ENCODE measurements at places on chromosomes 3 and 15.

GRCh38 chr3:14719006-14719405 lies 44.1 kb downstream of the C3orf20 start:
- DNase-seq: no peak

DNA sequence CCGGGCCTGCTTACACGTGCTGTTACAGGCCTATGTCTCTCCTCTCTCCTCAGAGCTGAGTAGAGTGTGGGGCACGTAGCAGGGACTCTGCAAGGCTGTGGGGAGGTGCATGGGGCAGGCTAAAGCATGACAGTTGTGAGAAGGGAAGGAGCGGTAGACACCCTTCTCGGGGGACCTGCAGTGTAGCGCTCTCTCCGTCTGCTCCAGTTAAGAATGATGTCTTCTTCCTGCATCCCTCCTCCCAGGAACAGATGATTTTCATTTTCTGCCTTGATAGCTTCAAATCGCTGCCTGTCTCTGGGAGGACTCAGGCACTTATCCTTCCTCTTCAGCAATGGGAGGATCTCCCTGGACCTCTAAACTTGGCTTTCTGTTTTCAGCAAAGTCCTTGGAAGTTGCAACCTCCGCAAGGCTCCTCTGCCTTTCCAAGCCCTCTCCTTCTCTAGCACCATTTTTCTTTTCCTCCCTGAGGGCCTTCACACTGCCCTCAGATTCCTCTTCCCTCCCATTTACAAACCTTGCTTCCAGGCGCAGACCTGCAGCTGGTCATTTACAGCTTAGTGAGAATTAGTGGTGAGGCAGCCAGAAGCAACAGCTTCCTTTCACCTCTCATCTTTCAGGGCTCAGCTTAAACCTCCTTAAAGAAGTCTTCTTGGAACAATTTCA lies 23.4 kb upstream of the TLE3 start:
- DNase-seq: no peak

GRCh38 chr3:115186351-115187148 lies 39.5 kb upstream of the ZBTB20 start:
- no peak for DNase-seq

- DNase-seq: no peak
Measured at GRCh38 chr3:56424336-56424735, 43.9 kb downstream of the ERC2 start.

DNA sequence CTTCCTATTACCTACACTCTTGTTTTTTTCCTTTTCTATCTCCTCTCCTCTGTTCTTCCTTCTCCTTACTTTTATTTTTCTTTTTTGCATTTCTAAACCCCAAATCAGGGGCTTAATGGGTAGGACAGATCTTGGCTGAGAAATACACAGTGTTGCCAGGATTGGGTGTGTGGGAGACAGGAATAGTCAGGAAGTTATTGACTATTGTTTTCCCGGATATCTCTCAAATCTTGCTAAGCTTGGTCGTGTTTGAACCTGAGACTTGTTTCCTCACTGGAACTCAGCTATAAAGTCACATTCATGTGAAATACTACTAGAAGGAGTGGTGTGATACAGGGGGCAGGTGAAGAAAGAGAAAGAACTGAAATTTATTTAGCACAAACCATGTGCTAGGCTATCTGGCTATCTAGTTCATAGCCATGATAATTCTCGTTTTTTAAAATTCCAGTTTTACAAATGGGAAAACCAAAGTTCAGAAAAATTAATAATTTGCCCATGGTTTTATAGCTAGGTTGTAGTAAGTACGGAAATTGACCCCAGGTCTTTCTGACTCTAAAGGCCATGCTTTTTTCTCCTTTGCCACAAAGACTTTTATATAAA lies 343.2 kb upstream of the UMPS start:
- no peak for DNase-seq

DNA sequence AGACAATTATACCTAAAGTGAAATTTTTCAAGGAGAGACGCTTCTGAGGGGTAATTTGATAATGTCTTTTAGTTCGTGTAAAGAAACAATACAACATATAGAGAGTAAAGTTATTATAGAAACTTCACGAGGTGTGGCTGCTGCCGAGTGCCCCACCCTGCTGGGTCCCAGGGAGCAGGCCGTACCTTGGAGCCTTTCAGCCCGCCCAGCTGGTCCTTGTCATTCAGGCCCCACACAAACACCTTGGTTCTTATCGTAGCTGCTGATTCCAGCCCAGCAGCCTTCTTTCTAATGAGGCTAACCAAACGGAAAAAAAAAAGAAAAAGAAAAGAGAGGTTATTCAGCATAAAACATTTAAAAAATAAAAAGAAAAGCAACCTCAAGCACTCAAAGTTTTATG lies 83.1 kb upstream of the OCA2 start:
- DNase-seq: no peak

GRCh38 chr3:20097015-20097414 lies 56.8 kb downstream of the KAT2B start:
- DNase-seq: no peak

DNA sequence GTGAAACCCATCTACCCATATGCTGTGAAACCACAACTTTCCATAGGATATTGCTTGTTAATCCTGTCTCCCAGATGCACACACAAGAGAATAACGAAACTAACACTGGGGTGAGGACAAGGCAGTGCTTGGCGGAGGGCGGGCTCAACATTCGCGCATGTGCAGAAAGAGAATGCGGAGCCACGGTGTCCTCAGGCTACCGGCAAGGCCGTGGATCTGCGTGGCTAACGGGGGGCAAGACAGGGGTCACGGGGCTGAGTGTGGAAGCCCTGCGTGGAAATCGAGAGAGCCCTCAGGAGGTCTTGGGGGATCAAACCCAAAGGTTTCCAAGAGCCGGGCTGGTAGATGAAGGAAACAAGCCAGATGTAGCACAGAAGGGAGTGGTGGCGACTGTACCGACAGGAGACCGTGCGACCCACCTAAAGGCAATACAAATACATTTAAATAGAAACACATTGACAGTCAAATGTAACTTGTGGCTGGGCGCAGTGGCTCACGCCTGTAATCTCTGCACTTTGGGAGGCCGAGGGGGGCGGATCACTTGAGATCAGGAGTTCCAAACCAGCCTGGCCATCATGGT lies 48.5 kb upstream of the TRA2B start:
- no peak for DNase-seq
